ENCODE measurements at places on chromosomes 13 and 19. TPM values are rescaled to one million over a fixed set of nuclear protein-coding genes. Genes with fewer than 3 reads are reported as not detected.

GRCh38 chr19:7440188-7440975 is 48.5 kb downstream of the PEX11G start:
- no peak for DNase-seq

GRCh38 chr13:56019606-56020005 is 1121.1 kb upstream of the PRR20A start:
- no peak for DNase-seq

GRCh38 chr13:106243011-106243565 is 292.4 kb downstream of the EFNB2 start:
- no peak for DNase-seq

GRCh38 chr19:38221421-38221820 is 2.6 kb downstream of the DPF1 start:
- no peak for DNase-seq

GRCh38 chr13:59409211-59409610 is 754.5 kb downstream of the DIAPH3 start:
- no peak for DNase-seq

GRCh38 chr13:93736081-93736480 is 509.5 kb downstream of the GPC6 start:
- DNase-seq = no peak

- no peak for DNase-seq
Observed at GRCh38 chr19:28301463-28301862, 911.5 kb downstream of the UQCRFS1 start.

DNA sequence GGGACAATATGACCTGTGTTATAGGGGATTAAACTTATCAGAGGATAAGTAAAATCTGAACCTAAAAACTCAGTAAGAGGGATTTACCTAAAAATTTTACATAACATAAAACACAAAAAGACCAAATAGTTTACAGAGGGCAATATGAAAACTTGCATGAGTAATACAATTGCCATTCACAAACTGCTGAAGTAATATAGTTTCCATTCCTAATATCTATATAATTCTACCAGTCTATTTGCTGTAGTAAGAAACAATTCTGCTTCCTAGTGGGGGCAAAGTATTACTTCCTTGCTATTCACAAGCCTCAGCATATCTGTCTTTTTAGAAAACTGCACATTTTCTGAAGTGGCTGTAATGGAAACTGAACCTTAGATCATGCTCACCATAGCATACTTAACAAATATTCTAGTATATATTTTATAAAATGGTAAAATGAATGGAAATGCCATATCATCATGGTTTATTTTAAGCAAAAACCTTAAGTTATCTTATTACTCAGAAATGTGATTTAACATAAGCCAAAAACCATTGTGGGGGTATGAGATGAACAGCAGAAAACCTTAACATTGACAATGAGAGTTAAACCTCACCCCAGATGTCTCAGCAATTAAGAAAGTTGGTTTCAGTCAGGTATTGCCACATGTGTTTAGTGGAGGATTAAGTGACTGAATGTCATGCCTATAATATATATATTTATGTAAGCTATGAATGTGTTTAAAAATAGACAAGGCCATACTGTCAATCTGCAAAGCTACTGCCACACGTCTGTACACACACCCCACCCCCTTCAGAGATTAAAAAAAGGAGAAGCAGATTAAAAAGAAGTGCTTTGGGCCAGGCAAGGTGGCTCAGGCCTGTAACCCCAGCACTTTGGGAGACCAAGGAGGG is 136.8 kb downstream of the MIPEP start:
- no peak for DNase-seq

DNA sequence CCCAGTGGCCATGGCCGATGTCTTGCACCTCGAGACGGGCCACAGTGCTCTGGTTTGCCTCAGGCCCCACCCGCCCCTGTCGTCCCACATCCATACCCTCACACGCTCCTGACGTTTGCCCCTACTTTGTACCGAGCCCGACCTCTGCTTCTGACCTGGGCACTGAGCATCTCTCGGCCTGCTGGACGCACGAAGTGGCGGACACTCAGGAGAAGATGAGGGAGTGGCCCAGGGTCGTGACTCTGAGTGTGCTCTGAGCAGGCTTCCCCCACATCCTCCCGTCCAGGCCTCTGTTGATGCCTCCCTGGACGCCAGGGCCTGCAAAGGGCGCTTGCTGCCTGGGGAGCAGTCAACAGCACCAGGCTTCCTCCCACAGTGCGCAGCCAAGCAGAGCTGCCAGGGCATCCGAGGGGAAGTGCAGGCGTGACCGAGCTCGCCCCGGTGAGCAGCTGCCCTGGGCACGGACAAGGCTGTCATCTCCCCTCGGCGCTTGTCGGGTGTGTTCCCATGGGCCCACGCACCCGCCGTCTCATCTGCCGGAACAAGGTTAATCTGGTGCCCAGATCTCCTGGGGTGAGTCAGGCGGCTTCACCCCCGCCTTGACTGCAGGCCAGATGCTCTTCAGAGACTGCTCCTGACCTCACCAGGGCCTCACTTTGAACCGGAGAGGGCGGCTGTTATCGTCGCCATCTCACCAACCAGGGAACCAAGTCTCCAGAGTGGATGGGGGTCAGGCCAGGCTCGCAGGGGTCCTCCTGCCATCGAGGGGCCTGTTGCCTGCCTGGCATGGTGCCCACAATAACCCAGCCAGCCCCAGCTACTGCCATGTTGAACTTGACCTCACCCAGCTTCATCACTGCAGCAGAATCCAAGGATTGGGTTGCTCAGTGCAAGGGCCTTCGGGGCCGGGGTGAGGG is 27.2 kb downstream of the COMP start:
- DNase-seq = no peak

DNA sequence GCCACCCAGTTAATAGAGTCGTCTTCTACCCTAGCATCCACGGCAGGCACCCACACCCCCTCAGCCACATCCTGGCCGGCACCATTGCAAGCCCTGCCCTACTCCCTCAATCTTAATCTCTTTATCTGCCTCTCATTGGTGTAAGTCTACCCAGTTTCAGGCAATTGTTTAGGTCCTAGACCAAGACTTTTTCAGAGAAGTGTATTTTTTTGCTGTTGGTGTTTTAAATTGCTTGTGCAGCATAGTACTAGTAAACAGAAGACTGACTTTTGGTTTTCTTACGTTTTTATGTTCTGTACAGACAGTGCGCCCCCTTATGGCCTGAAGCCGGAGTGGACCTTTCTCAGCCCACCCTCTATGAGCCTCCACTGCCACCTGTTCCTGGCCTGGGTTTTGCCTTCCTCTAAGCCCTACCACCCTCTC is 2.3 kb upstream of the LCP1 start:
- DNase-seq = no peak

DNA sequence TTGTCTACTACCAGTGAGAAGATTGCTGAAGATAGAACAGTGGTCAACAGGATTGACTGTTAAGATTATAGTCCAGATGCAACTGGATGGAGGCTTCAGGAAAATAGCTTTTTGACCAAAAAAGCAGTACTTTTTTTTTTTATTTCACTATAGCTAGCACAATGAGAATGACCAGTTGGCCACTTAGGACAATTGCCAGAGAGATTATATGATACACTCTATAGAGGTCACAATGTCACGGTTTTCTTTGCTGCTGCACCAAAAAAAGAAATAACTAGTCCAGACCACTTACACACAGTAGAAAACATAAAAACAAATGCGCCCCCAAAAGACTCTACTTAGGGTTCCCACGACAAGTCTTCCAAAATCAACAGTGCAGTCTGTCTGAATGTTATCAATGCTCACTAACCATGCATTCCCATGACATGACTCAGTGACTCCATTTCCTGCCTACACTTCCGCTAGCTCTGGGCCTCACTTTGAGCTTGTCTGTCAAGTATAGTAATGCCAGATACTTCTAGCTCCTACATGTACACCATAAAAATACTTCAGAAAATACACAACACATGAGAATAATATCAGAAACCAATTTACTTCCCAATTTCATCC is 209.1 kb upstream of the STARD13 start:
- DNase-seq = no peak

Gene GRK1
- total RNA-seq = 0.09 TPM

Gene RAD23A
- total RNA-seq = 102 TPM

Gene CYP4F8
- not detected for total RNA-seq

Gene WDR62
- 1.2 TPM for total RNA-seq

Gene PPM1N
- 1.8 TPM for total RNA-seq
